WTC11 (cell line): ENCODE measurements at places on chromosomes 1 and 21. TPM values are rescaled to one million over a fixed set of nuclear protein-coding genes. Genes with fewer than 3 reads are reported as not detected.

HORMAD1 gene
- not detected in 3 replicates for total RNA-seq

FHAD1 gene
- 2.6 to 3.0 TPM (median 2.9 TPM) in 3 replicates for total RNA-seq

SPAG17 gene
- 0.52 to 0.78 TPM (median 0.71 TPM) in 3 replicates for total RNA-seq

WNT2B gene
- total RNA-seq: 1.0 to 1.2 TPM (median 1.0 TPM) in 3 replicates

ESPN gene
- 46.1 to 70.3 TPM (median 68.1 TPM) in 3 replicates for total RNA-seq

PAPPA2 gene
- 0.27 to 0.74 TPM (median 0.60 TPM) in 3 replicates for total RNA-seq

ITLN2 gene
- total RNA-seq: 5.9 to 7.8 TPM (median 7.0 TPM) in 3 replicates

MFSD2A gene
- 11.5 to 14.0 TPM (median 12.9 TPM) in 3 replicates for total RNA-seq

FBXO2 gene
- 58.2 to 68.2 TPM (median 63.7 TPM) in 3 replicates for total RNA-seq

ILF2 gene
- 311 to 337 TPM (median 313 TPM) in 3 replicates for total RNA-seq

ST6GALNAC3 gene
- 11.9 to 14.1 TPM (median 12.7 TPM) in 3 replicates for total RNA-seq

CYYR1 gene
- total RNA-seq: 25.3 to 29.3 TPM (median 28.6 TPM) in 3 replicates

COL8A2 gene
- 2.3 to 3.5 TPM (median 3.3 TPM) in 3 replicates for total RNA-seq

LRRC53 gene
- not detected in 3 replicates for total RNA-seq

MATN1 gene
- 0.16 to 0.25 TPM (median 0.24 TPM) in 3 replicates for total RNA-seq

CCDC185 gene
- total RNA-seq: not detected in 3 replicates

OR2M3 gene
- total RNA-seq: not detected in 3 replicates

AKR7A3 gene
- total RNA-seq: 1.3 to 1.5 TPM (median 1.5 TPM) in 3 replicates

FCER1G gene
- total RNA-seq: 0.48 to 1.0 TPM (median 0.85 TPM) in 3 replicates

FAM131C gene
- total RNA-seq: 1.4 to 2.0 TPM (median 1.8 TPM) in 3 replicates

GPR153 gene
- 13.4 to 14.8 TPM (median 14.6 TPM) in 3 replicates for total RNA-seq

TRABD2B gene
- 7.8 to 10.8 TPM (median 10.3 TPM) in 3 replicates for total RNA-seq

KRTAP27-1 gene
- not detected in 3 replicates for total RNA-seq
